ENCODE measurements at places on chromosomes 7 and 10.
A peak's percentile ranks its signal among the peaks of the same experiment; 100 is the strongest.

GRCh38 chr7:139897422-139898090 is 68.5 kb downstream of the TBXAS1 start:
- no peak for DNase-seq

DNA sequence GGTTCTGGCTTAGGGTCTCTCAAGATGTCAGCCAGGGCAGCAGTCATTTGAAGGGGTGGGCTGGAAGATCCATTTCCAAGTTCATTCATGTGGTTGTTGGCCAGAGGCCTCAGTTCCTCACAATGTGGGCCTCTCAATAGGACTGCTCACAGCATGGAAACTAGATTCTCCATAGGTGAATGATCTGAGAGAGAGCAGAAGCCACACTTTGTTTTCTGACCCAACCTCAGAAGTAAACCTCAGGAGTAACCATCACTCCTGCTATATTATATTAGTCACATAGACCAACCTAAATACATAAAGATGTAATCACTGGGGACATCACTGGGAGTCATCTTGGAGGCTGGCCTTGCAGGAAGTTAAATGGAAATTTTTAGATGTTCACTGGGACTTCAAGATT is 42.2 kb downstream of the GBF1 start:
- DNase-seq, result no peak

DNA sequence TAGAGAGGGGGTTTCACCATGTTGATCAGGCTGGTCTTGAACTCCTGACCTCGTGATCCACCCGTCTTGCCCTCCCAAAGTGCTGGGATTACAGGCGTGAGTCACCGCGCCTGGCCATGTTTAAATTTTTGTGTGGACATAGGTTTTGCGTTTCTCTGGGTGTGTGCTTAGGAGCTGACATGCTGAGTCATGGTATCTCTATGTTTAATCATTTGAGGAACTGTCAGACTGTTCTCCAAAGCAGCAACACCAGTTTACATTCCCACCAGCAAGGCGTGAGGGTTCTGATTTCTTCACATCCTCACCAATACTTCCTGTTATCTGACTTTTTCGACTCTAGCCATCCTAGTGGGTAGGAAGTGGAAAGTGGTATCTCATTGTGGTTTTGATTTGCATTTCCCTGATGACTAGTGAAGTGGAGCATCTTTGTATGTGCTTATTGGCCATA is 153.7 kb downstream of the DNAJB6 start:
- DNase-seq, result no peak

DNA sequence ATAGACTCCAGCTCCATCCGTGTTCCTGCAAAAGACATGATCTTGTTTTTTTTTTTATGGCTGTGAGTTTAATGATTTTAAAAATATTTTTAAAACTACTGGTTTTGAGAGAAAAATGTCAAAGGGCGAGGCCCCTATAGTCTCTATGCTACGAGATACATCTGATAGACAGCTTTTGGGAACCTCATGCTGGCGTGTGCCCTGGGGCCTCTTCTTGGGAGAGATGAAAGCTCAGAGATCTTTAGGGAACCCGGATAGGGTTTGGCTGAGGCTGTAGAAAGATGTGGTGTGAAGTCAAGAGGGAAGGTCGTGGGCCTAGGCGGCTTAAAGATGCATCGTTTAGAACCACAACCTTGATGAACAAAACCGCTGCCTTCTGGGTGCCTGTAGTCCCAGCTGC is 70.2 kb downstream of the PDIA4 start:
- no peak for DNase-seq

DNA sequence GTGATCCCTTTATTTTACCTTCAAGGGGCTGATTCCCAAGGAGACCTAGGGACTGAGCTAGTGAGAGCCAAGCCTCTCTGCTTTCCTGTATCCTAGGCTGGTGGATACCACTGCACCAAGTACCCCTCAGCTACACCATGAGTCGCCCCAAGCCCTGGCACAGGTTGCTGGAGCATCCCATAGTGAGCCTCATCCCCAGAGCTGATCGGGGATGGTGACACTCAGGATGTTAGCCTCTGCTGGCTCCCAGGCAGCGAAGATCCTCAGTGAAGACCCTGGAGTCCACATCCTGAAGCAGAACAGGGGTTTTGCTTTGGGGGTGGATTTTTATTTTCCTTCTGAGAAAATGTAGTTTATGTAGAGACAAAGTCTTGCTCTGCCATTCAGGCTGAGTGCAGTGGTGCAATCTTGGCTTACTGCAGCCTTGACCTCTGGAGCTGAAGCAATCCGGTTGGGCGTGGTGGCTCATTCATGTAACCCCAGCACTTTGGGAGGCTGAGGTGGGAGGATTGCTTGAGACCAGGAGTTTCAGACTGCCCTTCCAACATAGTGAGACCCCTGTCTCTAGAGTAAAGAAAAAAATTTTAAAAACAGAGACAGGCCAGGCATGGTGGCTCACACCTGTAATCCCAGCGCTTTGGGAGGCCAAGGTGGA is 12.5 kb upstream of the ZNF212 start:
- DNase-seq, result no peak

DNA sequence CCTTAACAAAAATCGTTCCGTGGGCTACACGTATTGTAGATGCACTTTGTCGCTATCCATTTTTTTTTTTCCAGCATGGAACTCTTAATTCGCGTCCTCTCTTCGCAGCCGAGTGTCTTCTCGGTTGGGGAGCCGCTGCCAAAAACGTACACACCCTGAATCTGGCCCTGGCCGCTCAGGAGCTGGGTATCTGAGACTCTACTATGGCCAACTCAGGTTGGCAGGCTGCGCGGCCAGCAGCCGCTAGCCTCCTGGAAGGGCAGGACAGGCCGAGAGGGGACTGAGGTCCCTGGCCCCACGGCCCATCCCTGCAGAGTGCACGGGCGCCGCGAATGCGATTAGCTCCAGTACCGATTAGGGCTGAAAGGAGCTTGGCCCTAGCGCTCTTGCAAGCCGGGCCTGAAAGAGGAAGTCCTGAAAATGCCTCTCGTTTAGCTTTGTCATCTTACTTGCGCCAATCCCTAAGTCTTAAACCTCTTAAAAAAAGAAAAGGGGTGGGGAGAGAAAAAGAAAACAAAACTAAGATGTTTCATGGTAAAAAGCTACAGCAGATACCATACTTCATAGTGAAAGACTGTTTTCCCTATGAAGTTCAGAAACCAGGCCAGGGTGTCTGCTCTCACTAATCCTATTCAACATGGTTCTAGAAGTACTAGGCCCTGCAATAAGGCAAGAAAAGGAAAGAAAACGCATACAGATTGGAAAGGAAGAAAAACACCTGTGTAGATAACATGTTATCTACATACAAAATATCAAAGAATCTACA is 113.2 kb upstream of the RHEB start:
- peak; percentile 29 for DNase-seq

Data from stimulated activated CD4-positive, alpha-beta T cell treated with anti-CD3 and anti-CD28 coated beads, Interleukin-12 subunit alpha, Interleukin-12 subunit beta, amount 100 ng/mL, for 24 hours (primary cell).